ENCODE measurements at places on chromosomes 2 and 18.

- DNase-seq, result no peak
These were observed 40.2 kb downstream of the EFEMP1 start for GRCh38 chr2:55883357-55883756.

GRCh38 chr18:58208207-58208932 is 164.3 kb downstream of the NEDD4L start:
- no peak for DNase-seq

DNA sequence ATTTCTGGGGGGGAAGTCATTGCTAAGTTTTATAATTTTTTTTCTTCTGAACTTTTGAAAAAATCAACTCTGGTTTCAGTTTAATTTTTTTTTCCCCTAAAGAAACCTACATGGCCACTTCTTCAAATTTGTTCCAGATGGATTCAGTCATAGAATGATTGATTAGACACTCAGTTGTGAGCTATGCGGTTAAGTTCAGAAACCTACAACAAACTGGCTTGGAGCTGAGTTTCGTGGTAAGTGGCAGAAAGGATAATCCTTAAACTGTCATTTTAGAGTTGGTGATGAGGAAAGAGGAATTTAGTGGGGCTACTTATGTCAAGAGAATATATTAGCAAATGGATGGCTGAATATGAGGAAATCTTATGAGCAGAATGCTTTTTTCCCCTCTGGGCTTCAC is 23.7 kb downstream of the EFEMP1 start:
- DNase-seq, result no peak

DNA sequence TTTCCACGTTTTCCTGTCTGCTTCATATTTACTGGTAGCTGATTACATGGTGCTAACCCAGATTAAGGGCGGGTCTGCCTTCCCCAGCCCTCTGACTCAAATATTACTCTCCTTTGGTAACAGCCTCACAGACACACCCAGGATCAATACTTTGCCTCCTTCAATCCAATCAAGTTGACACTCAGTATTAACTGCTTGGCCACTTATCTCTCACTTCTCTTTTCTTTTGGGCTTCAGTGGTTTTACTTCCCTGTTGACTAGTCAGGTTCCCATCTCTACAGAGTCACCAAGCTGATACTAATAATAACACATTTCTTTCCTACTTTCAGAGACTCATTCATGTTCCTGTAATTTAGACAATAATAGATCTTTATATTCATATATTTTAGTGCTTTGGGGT is 302.2 kb upstream of the MAP2 start:
- no peak for DNase-seq

- DNase-seq, result no peak
These were observed 1.7 kb downstream of the UNC80 start for GRCh38 chr2:209773377-209773776.

DNA sequence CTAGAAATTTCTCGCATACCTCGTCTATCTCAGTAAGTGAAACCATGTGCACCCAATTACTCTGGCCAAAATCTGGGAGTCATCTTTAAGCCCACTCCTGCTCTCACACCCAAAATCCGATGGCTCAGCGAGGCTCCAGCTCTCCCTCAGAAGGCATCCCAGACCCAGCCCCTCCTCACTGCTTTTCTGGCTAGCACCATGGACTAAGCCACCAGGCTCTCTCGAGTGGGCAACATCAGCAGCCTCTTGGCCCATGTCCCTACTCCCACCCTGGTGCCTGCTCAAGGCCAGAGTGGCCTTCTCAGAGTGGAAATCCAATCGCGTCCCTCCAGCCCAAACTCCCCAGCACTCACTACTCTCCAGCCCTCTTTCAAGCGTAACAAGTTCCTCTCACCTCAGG is 27.2 kb downstream of the TNS1 start:
- DNase-seq, result no peak

- DNase-seq, result no peak
These were observed 12.8 kb downstream of the SNED1 start for GRCh38 chr2:241011296-241011600.

DNA sequence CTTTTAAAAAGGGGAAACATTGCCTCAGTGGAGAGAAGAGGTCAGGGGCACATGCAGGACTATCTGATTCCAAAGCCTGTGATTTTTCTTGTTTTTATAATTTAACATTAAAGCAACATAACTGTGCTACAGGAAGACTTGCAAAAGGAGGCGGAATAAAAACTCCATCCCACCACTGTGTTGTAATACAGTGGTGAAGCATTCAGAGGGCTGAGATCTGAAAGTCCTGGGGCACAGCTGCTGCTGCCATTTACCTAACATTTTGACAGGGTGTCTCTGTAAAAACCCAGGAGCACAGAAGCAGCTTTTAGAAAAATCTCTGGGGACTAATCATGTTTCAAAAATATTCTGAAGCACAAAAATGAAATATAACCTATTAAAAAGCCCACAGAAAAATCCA is 97.6 kb downstream of the GRB14 start:
- DNase-seq, result no peak

GRCh38 chr2:54416166-54416813 is 39.8 kb upstream of the SPTBN1 start:
- DNase-seq, result no peak

DNA sequence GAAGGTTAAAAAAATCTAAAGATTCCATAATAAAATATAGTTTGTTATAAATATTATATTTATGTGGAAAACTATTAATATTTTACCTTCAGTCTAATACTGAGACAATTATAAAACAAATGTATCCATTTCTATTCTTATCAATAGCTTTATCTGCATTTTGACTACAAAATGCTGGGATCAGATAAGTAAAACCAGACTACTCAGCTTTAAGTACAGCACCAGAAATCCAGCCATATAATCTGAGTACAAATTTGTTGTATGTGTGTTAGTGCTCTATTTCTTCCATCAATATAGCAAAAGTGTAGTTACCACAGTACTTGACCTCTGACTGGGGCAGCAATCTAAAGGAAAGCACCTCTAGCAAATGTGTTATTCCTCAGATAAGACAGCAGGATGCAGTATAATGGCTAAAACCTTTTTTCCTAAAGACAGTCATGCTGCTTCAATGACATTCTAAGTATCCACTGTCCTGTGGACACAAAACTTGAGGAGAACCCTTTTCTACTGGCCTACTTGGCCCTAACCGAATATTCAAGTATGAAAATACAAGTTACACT is 68.1 kb downstream of the OLA1 start:
- DNase-seq, result no peak

- no peak for DNase-seq
These were observed 143.6 kb downstream of the RTP5 start for GRCh38 chr2:242012956-242013764.

DNA sequence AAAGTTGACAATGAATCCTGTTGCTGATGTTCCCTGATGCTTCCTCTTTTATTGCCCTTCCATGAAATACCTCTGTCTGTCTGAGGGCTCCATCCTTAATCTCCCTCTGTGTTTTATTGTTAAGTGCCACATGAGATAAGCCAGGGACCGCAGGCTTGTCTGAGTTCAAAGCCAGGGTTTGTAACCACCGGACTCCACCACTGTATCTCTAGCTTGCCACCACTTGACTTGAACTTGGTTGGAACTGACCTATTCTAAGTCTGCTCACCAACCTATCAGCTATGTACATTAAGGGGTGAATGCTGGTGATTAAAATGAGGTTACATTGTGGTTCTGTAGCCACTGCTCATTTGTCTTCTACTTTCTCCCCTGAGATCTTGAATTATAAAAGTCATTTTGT is 328.5 kb upstream of the ZEB2 start:
- no peak for DNase-seq

- DNase-seq, result no peak
These were observed 126.0 kb upstream of the HDAC4 start for GRCh38 chr2:239526666-239527415.

DNA sequence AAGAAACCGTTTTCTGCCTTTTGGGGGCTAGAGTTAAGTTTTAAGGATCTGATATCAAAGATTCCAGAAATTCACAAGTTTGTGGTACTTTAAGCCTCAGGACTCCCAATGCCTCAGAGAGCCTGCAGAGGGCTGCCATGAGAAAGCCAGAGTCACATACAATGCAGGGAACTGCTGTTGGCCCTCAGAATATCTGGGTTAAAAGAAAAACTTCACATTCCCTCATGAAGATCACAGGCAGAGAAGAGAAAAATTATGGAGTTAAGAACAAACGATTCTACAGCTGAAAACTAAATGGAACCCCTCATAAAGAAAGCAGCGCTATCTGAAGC is 39.5 kb downstream of the HDAC4 start:
- DNase-seq, result no peak

Measured in stimulated activated CD8-positive, alpha-beta memory T cell treated with anti-CD3 and anti-CD28 coated beads, Interleukin-4, amount 100 ng/mL, for 1 hour (primary cell).